ENCODE measurements at places on chromosomes 11 and 22.

DNA sequence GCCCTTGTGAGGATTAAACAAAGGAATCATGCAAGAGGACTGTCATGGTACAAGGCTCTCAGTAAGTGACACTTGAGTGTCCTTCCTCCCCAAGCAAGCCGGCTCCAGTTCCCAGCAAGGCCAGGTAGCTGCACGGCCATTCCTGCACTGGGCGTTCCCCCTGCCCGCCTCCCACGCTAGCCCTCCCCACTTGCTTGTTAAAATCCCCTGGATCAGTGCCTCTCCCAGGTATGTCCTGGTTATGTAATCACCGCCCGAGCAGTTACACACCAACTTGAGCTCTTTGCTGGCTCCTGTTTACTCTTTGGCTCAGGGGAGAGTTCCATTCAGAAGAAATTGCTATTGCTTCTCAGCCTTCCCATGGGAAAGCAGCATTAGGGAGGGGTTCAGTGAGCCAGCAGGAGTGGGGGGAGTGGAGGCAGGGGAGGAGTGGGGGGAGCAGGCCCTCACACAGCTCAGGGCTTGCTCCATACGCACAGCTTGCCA is 19.4 kb upstream of the MYEOV start:
- no peak for DNase-seq

GRCh38 chr22:49466878-49467595 is 360.6 kb downstream of the BRD1 start:
- no peak for DNase-seq

GRCh38 chr11:20489948-20490347 is 102.4 kb downstream of the PRMT3 start:
- no peak for DNase-seq

GRCh38 chr11:44568331-44568657 is 2.8 kb downstream of the CD82 start:
- DNase-seq, result no peak

DNA sequence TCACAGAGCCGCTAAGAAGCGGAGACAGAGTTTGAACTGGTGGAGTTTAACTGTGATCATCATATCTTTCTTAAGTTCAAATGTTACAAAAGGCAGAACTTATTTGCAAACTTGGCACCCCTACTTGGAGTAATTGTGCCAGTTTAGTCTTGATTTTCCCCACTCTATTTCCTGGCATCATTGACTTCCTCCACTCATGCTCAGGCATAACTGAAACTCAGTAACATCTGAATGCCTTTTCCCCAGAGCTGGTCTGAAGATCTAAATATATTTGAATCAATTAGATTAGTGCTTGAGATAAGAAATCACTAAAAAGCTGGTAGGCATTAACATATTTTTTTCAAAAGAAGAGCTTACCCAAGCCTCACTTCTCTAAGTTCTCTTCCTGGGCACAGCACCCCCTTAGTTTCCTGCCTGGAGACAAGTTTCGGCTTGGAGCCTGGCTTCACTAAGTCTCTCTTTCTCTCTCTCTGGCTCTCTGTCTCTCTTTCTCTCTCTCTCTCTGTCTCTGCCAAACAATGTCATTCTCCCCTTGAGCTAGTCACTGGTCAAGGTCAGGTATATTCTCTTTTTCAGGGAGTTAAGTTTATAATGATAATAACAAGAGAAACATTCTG is 190.8 kb downstream of the LUZP2 start:
- DNase-seq, result no peak

GRCh38 chr11:112748713-112749543 is 212.3 kb upstream of the NCAM1 start:
- peak; percentile 71 for DNase-seq

- DNase-seq, result no peak
Observed at GRCh38 chr22:26414347-26414746, 14.7 kb upstream of the ASPHD2 start.

DNA sequence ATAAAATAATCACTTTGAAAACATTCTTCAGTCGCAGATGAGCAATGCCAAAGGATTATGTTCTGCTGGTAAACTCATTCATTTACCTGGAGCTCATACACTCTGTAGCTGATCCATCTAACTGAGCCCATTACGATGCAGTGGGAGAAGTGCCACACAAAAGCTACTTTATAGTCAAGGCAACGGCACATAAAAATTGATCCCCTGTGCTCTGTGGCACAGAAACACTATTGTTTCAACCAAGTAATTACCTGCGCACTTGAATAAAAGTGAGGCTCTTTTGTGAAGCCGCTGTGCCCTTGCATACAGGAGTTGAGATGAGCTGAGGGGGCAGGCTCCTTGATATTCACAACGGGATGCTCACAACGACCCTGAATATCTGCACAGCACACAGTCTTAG is 7.2 kb downstream of the DKK3 start:
- no peak for DNase-seq

DNA sequence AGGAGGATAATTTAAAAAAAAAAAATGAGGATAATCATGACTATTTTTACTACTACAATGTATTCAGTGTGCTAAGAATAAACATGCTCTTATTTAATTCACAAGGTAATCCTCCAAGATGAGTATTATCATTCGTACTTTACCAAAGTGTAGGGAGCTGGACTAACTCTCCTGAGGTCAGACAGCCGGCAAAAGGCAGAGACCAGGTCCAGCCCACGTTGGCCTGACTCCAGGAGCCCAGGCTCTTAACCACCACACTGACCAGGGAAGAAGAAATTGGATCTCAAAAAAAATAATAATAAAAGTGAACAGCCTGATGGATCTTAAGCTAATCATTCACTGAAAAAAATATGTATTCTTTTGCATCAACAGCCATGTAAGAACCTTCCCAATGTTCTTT is 25.2 kb downstream of the PLAAT3 start:
- no peak for DNase-seq

GRCh38 chr11:65427691-65428577 is 5.3 kb downstream of the NEAT1 start:
- no peak for DNase-seq

GRCh38 chr11:125938418-125938817 is 7.4 kb upstream of the VSIG10L2 start:
- DNase-seq, result no peak

DNA sequence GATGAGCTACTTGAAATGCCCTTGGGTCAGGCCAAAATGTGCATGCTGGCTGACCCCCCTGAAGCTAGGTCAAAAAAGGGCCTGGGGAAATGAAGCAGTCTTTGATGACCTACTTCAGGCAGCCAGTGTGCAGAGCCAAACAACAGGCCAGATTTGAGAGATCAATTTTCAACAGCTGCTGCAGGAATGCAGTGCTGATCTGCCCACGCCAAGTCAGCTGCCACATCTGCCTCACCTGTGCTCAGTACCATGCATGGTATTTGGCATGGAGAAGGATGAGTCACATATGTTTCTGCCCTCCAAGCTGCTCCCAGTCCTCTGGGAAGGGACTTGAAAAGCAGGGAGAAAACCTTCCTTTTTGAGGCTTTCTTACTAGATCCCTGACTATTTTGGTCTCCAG is 35.8 kb downstream of the MTNR1B start:
- no peak for DNase-seq

- DNase-seq, result no peak
Observed at GRCh38 chr11:110032957-110033570, 60.1 kb upstream of the ZC3H12C start.

- no peak for DNase-seq
Observed at GRCh38 chr22:41480397-41480735, 11.4 kb downstream of the ACO2 start.

- DNase-seq, result no peak
Observed at GRCh38 chr11:44950625-44951476, at the start of gene TP53I11. TSS of gene TP53I11 (minus strand) at chr11:44950883. CDS start at chr11:44938335, 12,548 bp downstream.

DNA sequence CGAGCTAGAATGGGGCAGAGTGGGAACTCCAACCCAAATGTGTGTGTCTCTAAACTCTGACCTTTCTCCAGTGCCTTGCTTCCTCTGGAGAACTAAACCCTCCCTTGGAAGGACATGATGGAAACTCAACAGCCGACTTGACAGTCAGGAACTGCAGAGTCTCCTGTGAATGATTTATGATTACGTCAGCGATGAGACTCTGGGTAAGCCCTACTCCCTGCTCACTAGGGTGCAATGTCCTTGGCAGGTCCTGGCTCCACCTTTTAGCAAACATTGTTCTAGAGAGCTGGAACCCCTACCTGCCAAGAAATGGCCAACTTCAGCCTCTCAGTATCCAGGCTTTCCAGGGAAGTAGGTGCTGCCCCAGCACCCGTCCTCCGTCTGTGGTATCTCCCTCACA is 96.1 kb upstream of the CD82 start:
- DNase-seq, result no peak

DNA sequence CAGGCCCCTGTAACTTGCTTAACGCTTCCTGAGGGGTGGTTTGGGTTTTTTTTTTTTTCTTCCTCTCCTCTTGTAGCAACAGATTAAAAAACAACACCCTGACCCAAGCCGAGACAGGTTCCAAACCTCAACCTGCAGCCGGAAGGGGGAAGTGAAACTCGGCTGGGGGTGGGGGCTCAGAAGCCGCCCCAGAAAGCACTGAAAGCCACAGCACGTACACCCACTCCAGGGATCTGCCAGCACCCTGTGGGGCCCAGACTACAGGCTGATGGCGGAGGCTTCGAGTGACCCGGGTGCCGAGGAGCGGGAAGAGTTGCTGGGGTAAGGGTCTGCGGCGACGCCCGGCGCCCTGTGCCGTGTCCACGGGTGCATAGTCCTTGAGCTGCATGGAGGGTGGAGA is at the start of gene LSP1:
TSS of gene LSP1 (plus strand) at position 208 of the 400 bp plus-strand sequence. CDS start at position 269, 61 bp downstream.
- no peak for DNase-seq

- DNase-seq, result no peak
Observed at GRCh38 chr11:62542750-62543567, 3.6 kb downstream of the AHNAK start.

GRCh38 chr11:95149651-95150364 is 60.2 kb downstream of the ENDOD1 start:
- DNase-seq, result peak; percentile 7

- DNase-seq, result no peak
Observed at GRCh38 chr11:72774499-72774898, 19.3 kb downstream of the STARD10 start.

GRCh38 chr22:23655891-23656475 is 23.9 kb upstream of the DRICH1 start:
- DNase-seq, result no peak

DNA sequence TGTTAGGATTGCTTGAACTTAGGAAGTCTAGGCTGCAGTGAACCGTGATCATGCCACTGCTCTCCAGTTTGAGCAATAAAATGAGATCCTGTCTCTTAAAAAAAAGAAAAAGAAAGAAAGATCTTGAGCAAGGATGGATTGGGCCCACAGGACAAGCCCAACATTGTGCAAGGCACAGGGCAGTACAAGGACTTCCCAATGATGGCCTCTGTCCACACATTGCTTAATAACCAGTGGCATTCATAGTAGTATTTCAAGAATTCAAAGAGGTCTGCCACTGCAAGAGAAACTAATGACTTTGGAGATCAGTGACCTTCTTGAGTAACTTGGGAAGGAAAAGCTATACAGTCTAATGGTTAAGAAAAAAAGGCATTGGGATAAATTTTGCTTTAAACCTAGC is 44.6 kb downstream of the SEZ6L start:
- DNase-seq, result no peak

DNA sequence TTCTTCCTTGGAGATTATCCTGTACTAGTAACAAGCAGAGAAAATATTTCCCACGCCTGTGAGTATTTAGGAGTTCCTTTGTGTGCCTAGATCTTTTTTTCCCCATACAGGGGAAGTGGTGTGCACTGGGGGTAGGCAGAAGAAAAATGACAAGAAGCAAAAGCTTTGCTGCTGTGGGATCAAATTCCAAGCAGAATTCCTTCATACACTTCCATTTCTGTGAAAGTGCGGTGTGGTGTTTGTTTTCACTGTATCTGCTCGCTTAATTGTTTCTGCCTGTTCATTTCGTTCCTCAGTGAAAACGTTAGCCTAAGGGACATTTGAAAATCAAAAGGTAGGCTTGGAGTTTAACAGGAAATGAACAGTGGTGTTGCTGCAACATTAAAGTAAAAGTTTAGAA is 47.9 kb downstream of the BLID start:
- DNase-seq, result no peak

GRCh38 chr11:22491555-22492225 is 133.9 kb downstream of the FANCF start:
- no peak for DNase-seq

DNA sequence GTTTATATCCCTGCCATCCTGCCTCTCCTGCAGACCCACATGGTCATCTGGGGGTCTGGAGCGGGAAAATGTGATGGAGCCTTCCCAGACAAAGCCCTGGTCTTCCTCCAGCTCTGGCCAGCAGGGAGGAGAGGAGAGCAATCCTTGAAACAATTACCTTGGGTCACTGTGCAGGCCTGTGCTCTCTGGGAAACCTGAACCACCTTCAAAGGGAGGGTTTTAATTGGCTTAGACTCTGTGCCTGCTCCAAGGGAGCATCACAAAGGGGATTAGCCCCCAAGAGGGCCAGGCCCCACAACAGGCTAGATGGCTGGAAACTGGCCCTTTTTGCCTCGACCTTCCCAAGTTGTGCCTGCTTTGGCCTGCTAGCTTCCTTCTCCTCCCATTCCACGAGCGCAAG is 351.9 kb downstream of the TENM4 start:
- no peak for DNase-seq

- DNase-seq, result no peak
Observed at GRCh38 chr22:20629401-20629800, 122.0 kb downstream of the MED15 start.

DNA sequence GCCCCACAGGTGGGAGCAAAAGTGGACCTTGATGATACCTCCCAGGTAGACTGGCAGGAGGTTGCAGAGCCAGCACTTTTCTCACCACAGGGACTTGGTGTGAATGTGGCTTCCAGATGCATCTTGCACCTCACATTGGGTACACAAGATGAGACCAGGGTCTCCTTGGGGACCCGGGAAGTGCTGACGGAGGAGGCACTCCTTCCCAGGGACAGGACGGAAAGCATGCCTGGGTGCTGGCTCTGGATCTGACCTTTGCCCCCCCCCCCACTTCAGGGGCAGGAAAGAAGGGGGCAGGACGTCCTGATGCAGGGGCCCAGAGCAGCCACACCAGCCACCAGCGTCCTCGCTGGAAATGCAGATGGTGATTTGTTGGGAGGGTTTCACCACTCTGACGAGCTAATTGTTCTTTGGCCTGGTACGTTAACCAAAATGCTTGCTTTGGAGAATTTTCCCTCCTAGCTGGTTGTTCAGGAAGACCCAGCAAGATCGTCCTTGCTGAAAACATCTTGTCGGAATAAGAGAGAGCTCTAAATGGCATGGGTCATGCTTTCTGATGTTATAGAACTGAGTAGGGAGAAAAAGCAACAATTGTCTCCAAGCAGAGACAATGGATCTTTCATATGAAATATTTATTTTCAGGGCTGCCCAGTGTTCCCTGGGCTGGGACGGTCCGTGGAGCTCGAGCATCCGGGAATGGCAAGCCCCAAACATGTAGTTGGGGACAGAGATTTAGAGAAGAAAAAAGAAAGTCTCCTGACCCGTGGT is 74.4 kb upstream of the PPARA start:
- no peak for DNase-seq

GRCh38 chr11:114262681-114263512 is 33.3 kb upstream of the NNMT start:
- no peak for DNase-seq
